T-helper 17 cell (primary cell): ENCODE measurements at places on chromosomes 5 and 9. TPM values are rescaled to one million over a fixed set of nuclear protein-coding genes. Genes with fewer than 3 reads are reported as not detected.

GRCh38 chr9:129624947-129625346, 1.0 kb upstream of the NTMT1 start:
- H3K36me3 ChIP-seq, result peaks cover 3% of the 10 kb centered on the region
- H3K4me3 ChIP-seq, result peak overlapping the region; percentile 96
- peaks cover 36% of the 10 kb centered on the region for H3K4me1 ChIP-seq
- no peak for DNase-seq
- peak overlapping the region; percentile 88 for H3K27ac ChIP-seq

GRCh38 chr5:113480243-113480642, 8.0 kb downstream of the MCC start:
- H3K4me1 ChIP-seq, result no peaks in the 10 kb centered on the region
- DNase-seq, result no peak
- H3K27ac ChIP-seq, result no peak overlapping the region

DNA sequence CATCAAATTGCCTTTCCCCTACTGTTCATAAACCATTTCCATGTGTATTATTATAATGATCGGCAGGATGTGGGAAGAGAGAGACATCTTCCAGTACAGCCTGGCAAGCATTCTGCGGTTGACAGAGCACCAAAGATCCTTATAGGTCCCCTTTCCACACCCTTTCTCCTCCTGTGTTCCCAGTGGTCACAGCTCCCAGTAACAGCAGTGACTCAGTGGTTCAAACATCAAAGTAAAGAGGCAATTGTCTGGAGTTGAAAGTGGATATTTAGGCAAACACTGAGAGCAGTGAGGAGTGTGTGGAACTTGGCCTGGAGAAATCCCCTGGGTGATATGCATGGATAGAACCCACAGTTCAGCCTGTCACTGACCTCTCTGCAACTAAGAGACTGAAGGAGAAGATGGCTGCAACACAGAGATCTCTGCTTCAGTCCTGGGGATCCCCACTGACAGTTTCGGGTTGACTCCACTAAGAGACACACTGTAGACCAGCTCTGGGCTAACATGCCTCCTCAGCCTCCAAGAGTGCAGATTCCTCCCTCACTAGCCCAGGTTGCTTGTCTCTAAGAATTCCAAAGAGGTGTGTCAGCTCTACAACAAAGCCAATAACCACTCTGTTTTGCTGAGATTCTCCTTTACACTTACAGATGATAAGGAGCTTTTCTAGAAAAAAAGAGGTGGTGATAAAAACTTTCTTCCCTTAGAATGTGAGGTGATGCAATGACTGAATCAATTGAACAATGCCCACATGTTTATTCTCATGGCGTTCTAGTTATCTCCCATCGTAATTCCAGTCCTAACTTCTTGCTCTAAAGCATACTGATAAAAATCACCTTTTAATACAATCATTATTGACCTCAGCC, 94.4 kb upstream of the IL6ST start:
- no peaks in the 10 kb centered on the region for H3K27me3 ChIP-seq
- no peak for DNase-seq
- peak overlapping the region; percentile 1 for H3K27ac ChIP-seq
- H3K4me3 ChIP-seq, result no peak overlapping the region
- peaks cover 2% of the 10 kb centered on the region for H3K36me3 ChIP-seq
- H3K4me1 ChIP-seq, result peaks cover 12% of the 10 kb centered on the region

GRCh38 chr5:140181002-140181483, 6.1 kb downstream of the CYSTM1 start:
- no peaks in the 10 kb centered on the region for H3K27me3 ChIP-seq
- no peaks in the 10 kb centered on the region for H3K36me3 ChIP-seq
- peaks cover 3% of the 10 kb centered on the region for H3K4me1 ChIP-seq
- H3K27ac ChIP-seq, result peak overlapping the region; percentile 71

GRCh38 chr5:175836737-175837136, 34.6 kb upstream of the CPLX2 start:
- H3K4me3 ChIP-seq, result no peak overlapping the region
- peaks cover 2% of the 10 kb centered on the region for H3K36me3 ChIP-seq
- DNase-seq, result no peak
- no peaks in the 10 kb centered on the region for H3K27me3 ChIP-seq
- H3K27ac ChIP-seq, result no peak overlapping the region

DNA sequence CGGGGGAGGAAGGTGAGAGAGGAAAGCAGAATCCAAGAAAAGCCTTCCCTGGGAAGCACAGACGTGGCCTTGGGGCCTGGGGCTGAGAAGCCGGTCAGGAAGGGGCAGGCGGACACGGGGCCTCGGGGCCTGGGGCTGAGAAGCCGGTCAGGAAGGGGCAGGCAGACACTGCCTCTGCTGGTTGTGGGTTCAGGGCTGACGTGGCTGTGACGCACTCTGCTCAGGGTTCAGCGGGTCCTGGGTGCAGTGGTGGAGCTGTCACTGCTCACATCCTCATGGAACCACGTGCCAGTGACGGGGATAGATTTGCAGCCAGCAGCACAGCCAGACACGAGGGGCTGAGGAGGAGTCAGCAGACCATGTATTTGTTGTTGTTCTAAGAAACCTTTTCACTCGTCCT, 12.8 kb downstream of the PAEP start:
- H3K27ac ChIP-seq, result no peak overlapping the region
- no peaks in the 10 kb centered on the region for H3K36me3 ChIP-seq
- H3K27me3 ChIP-seq, result no peaks in the 10 kb centered on the region
- no peak overlapping the region for H3K4me3 ChIP-seq
- H3K4me1 ChIP-seq, result no peaks in the 10 kb centered on the region

GRCh38 chr9:38107811-38108304, 38.8 kb upstream of the SHB start:
- H3K4me1 ChIP-seq, result no peaks in the 10 kb centered on the region
- peaks cover 68% of the 10 kb centered on the region for H3K27me3 ChIP-seq
- H3K27ac ChIP-seq, result no peak overlapping the region
- DNase-seq, result no peak

GRCh38 chr5:79357398-79357797, 121.5 kb downstream of the JMY start:
- no peak for DNase-seq
- no peak overlapping the region for H3K4me3 ChIP-seq
- H3K27ac ChIP-seq, result no peak overlapping the region
- peaks cover 3% of the 10 kb centered on the region for H3K36me3 ChIP-seq

DNA sequence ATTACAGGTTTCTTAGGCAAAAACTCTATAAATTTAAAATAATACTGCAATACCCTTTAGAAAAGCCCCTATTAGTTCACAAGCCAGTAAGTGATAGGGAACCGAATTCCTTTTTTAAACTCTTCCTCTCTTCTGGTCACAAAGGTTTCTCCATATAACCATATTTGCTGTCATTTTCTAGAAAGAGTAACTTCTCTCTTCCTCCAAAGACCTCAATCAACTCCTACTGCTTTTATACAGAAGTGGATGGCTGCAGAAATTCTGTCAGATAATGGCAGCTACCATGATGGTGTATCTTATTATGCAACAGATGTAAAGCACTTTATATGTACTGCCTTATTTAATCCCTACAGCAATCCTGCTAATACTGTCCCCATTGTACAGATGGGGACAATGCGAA, 6.2 kb downstream of the TUT7 start:
- peaks cover 34% of the 10 kb centered on the region for H3K4me1 ChIP-seq
- H3K36me3 ChIP-seq, result peaks cover 4% of the 10 kb centered on the region
- H3K27ac ChIP-seq, result no peak overlapping the region

DNA sequence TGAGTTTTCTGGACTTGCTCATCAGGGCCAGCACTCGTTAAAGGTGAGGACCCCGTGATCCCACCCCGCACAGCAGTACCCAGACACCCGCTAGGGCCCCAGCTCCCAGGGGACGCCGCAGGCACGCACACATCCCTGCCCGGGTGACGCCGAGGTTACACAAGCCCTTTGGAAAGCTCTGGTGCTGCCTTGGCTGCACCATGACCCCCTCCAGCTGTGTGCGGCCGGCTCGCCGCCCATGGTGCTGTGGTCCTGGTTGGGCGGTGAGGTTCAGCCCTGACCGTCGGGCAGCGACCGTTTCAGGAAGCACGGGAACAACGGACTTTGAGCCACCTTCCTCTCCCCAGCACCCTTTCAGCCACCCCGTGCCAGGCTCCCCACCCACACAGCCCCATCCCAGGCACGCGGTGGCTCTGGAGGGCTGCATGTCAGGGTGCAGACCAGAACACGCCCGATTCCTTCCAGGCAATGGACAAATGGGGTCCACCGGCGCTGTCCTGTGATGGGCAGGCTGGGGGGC, 7.5 kb upstream of the SLC12A7 start:
- no peaks in the 10 kb centered on the region for H3K36me3 ChIP-seq
- peaks cover 5% of the 10 kb centered on the region for H3K4me1 ChIP-seq
- H3K27me3 ChIP-seq, result peaks cover 6% of the 10 kb centered on the region
- no peak for DNase-seq
- H3K27ac ChIP-seq, result no peak overlapping the region

DNA sequence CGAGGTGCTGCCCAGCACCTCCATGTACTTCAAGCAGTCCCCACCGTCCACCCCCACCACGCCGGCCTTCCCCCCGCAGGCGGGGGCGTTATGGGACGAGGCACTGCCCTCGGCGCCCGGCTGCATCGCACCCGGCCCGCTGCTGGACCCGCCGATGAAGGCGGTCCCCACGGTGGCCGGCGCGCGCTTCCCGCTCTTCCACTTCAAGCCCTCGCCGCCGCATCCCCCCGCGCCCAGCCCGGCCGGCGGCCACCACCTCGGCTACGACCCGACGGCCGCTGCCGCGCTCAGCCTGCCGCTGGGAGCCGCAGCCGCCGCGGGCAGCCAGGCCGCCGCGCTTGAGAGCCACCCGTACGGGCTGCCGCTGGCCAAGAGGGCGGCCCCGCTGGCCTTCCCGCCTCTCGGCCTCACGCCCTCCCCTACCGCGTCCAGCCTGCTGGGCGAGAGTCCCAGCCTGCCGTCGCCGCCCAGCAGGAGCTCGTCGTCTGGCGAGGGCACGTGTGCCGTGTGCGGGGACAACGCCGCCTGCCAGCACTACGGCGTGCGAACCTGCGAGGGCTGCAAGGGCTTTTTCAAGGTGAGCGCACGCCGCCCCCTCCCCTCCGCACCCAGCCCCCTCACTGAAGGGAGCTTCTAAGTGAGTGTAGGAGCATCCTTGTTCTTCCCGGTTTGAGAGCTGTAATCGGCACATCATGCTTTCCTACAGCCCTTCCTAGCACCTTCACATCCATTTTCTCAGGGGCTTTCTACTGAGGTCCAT, 6.9 kb downstream of the NR4A3 start:
- peaks cover 3% of the 10 kb centered on the region for H3K36me3 ChIP-seq
- DNase-seq, result no peak
- no peak overlapping the region for H3K4me3 ChIP-seq
- peaks cover 64% of the 10 kb centered on the region for H3K27me3 ChIP-seq

DNA sequence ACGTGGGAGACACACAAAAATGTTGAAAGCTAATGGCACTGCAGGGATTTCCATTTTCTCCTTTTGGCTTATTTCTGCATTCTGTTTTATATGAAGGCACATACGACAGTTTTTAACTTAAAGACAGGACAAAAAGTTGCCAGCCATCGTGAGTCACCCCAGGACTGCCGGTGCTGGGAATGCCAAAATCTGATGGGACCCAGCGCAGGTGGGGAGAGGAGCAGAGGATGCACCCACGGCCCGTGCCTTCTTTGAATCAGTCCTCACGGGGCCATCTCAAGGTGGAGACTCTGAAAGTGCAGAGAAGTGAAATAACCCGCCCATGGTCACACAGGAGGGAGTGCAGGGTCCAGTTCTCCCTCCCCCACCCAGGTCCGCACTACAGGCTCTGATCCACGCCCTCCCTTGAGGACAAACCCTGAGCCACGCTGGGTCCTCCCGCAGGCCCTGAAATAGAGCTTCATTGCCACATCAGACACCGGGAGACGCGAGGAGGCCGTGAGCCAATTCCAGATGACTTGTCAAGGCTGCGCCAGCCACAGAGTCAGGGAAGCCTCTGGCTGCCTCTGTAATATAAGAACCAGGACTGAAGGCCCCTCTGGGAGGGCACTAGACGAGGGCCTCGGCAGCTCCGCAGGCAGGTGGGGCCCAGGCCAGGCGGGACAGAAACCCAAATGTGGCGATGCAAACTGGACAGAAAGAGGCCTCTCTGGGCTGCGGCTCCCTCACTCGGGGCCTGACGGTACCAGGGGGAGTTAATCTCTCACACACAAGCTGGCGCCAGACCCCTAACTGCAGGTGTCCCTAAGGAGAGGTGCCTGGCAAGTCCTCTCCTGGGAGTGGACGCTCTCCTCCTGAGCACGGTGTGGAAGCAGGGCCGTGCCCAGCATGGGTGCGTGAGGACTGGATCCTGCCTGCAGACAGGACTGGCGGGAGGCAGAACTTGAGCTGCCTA, 22.9 kb downstream of the ADAMTS2 start:
- no peak for DNase-seq
- no peak overlapping the region for H3K27ac ChIP-seq
- no peaks in the 10 kb centered on the region for H3K4me1 ChIP-seq
- H3K36me3 ChIP-seq, result no peaks in the 10 kb centered on the region
- H3K4me3 ChIP-seq, result no peak overlapping the region

GRCh38 chr5:66659780-66660179, 63.6 kb downstream of the MAST4 start:
- no peak overlapping the region for H3K4me3 ChIP-seq
- H3K27ac ChIP-seq, result no peak overlapping the region
- H3K27me3 ChIP-seq, result peaks cover 4% of the 10 kb centered on the region
- no peaks in the 10 kb centered on the region for H3K4me1 ChIP-seq

DNA sequence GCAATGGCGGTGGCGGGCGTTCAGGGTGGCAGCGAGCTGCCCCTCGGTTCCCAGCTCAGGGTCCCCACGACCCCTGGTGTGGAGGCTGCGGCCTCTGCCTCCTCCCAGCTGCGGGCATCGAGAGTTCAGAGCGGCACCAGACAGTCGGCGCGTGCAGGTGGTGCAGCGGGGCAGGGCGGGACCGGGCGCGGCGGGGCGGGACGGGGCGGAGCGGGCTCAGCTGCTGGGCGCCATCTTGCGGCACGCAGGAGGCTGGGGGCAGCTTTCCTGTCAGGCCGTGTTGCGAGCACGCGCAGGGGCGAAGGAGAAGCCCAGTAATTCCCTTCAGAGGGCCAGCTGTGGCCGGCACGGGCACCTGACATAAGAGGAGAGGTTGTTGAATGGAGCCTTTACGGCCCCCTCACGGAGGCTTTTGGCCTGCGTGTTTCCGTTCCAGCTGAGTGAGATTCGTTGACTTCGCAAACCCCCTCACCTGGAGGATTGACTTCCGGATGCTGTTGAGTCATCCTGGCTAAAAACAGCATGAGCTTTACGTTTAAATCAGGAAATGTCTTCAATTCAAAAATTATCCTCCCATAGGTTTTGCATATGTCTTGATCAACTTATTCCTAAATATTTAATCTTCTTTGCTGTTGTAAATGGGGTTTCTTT, 587 bp downstream of the C5orf47 start:
- H3K4me1 ChIP-seq, result no peaks in the 10 kb centered on the region
- H3K36me3 ChIP-seq, result peaks cover 2% of the 10 kb centered on the region
- H3K4me3 ChIP-seq, result no peak overlapping the region
- no peak for DNase-seq
- H3K27me3 ChIP-seq, result peaks cover 27% of the 10 kb centered on the region
- no peak overlapping the region for H3K27ac ChIP-seq

The CEP72 gene
- 8.5 TPM for total RNA-seq

The PCDHGA2 gene
- not detected for total RNA-seq

The RANBP3L gene
- not detected for total RNA-seq

The PLPP6 gene
- 7.7 TPM for total RNA-seq

The SPINK4 gene
- not detected for total RNA-seq

The STKLD1 gene
- total RNA-seq, result 0.72 TPM

The C9 gene
- total RNA-seq, result not detected

The PAPPA gene
- total RNA-seq, result 0.52 TPM

The ANKRD18A gene
- 21.0 TPM for total RNA-seq
